ENCODE measurements at places on chromosomes 2 and 18. TPM values are rescaled to one million over a fixed set of nuclear protein-coding genes. Genes with fewer than 3 reads are reported as not detected.

Gene BBS5
- 22.8 TPM for total RNA-seq

Gene PKDCC
- total RNA-seq, result 45.9 TPM

Gene TTC27
- total RNA-seq, result 12.8 TPM

Gene SP140
- total RNA-seq, result 3.3 TPM

DNA sequence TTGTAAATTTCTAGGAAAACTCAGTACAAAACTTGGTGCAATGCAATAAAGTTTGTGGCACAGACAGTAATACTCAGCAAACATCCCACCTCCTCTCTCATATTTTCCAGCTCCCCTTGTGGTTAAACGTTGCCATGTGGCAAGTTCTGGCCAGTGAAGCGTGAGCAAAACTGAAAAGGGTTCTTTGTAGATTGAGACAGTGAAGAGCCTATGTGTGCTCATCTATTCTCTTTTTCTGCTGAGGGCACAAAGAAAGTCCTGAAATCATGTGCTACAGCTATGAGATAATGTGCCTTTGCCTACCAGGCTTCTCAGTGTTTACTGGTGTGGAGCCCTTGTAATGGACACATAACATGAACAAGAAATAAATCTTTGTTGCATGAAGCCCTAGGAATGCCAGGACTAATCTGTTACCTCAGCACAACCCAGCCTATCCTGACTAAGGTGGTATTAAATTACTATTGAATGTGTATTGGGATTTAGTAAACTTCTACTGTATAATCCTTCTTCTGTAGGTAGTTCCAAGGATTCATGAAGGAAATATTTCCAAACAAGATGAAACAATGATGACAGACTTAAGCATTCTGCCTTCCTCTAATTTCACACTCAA lies 13.0 kb upstream of the TYMS start:
- DNase-seq, result peak; percentile 42

Data from dorsolateral prefrontal cortex (tissue), 122 donors.